ENCODE measurements at places on chromosomes 1 and 21. TPM values are rescaled to one million over a fixed set of nuclear protein-coding genes. Genes with fewer than 3 reads are reported as not detected.
A peak's percentile ranks its signal among the peaks of the same experiment; 100 is the strongest.

The NUP210L gene
- not detected for total RNA-seq

The DISC1 gene
- total RNA-seq = 14.0 TPM

The KLHL17 gene
- 20.7 TPM for total RNA-seq

The SFN gene
- total RNA-seq = 1.4 TPM

The HPCAL4 gene
- total RNA-seq = 46.6 TPM

DNA sequence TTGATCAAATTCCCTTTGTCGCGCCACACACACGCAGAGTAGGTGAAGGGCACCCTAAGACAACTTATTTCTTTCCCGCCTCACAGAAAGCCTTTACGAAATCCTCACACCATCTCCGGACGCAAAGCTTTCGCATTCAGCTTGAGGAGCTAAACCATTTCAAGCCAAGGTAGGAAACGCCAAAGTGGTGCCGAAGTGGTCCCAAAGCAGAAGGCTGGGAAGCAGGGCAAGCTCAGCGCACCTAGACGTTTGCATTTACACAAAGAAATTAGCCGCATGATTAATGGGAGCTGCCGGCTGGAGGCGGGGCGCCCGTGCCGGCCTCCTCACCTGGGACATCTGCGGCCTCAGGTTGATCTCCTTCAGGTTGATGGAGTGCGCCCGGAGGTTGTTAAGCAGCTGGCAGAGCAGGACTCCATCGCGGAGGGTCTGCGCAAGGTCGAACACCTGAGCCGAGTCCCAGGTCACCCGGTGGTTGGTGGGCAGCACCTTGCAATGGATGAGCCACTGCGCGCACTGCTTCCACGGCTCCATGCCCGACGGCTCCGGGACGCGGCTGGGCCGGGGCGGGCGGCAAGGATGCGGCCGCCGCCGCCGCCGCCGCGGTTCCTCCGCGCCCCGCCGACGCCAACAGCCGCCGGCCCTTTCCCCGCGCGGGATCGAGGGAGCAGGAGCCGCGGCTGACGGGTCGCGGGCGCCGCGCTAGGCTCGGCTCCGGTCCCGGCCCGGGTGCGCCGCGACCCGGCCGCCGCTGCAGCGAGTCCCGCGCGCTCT, 457 bp downstream of the VAV3 start:
- no peaks in the 10 kb centered on the region for H3K27me3 ChIP-seq
- H3K4me1 ChIP-seq = peaks cover 11% of the 10 kb centered on the region
- peak overlapping the region; percentile 87 for H3K4me3 ChIP-seq
- no peak for DNase-seq
- H3K27ac ChIP-seq = peak overlapping the region; percentile 67

DNA sequence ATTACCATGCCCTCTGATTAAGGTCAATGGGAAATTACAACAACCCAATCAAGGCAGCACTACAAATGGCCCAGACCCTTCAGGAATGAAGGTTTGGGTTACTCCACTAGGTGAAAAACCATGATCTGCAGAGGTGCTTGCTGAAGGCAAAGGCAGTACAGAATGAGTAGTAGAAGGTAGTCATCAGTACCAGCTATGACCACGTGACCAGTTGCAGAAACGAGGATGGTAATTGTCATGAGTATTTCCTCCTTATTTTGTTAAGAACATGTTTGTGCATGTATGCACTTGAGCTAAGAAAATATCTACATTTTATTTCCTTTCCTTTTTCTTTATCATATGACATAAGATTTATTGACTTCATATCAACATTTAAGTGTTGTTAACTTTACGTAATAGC, 607.1 kb downstream of the KCNT2 start:
- no peaks in the 10 kb centered on the region for H3K4me1 ChIP-seq
- no peaks in the 10 kb centered on the region for H3K27me3 ChIP-seq
- no peaks in the 10 kb centered on the region for H3K36me3 ChIP-seq
- H3K4me3 ChIP-seq = no peak overlapping the region
- DNase-seq = no peak

DNA sequence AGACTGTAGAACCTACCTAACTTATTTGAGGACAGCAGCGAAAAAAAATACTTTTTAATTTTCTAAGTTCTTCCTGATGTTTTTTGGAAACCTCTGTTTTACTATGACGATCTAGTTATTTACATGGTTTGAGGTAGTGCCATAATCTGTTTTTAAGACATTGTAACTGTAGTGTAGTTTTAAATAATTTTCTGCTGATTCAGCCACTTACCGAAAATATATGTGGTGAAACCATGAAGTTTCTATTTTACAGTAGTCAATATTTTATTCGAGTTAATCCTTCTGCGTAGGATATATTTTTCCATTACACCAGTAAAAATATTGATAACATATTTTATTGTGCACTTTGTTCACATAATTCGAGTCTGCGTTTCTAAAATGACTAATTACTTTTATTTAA, 121.7 kb upstream of the RRP15 start:
- H3K4me3 ChIP-seq = no peak overlapping the region
- DNase-seq = no peak
- peaks cover 6% of the 10 kb centered on the region for H3K4me1 ChIP-seq

DNA sequence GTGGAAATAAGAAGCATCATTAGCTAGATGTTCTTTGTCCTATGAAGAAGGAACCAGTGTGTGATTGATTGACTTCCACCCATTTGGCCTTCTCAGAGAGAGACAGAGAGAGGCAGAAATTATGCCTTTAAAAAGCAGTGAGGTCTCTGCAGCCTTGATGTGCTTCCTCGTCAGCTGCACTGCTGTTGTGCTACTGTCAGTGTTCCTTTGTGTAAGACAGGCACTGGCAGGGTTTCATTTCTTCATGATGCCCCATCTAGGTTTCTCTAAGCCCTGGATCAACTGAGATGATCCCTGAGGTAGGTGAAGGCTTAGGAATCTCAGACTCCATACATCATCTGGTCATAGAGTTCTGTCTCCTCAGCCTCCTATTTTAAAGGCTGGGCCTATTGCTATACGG, 34.9 kb downstream of the GPR3 start:
- no peak for DNase-seq
- H3K27me3 ChIP-seq = no peaks in the 10 kb centered on the region
- peaks cover 23% of the 10 kb centered on the region for H3K4me1 ChIP-seq
- no peaks in the 10 kb centered on the region for H3K36me3 ChIP-seq
- peak overlapping the region; percentile 74 for H3K27ac ChIP-seq

DNA sequence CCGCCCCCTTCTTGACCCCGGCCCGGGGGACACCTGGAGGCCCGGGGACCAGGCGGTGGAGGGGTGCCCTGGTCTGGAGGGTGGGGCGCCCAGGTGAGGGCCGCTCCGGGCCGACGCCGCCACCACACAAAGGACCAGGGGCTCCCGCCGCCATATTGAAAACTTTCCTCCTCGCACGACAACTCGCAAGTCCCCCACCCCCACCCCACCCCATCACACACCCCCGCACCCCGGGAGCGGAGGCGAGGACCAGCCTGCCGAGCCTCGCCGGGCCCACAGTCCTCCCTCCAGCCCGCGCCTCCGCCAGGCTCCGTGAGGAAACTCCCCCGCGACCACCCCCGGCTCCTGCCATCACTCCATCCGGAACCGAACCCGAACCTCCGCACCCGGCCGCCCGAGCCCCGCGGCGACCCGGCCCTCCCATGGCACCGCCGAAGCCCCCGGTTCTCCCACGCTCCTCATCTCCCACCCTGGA, 733 bp downstream of the KDM5B start:
- peaks cover 24% of the 10 kb centered on the region for H3K4me1 ChIP-seq
- DNase-seq = peak; percentile 34
- H3K27ac ChIP-seq = peak overlapping the region; percentile 72
- no peaks in the 10 kb centered on the region for H3K36me3 ChIP-seq
- no peaks in the 10 kb centered on the region for H3K27me3 ChIP-seq

- DNase-seq = no peak
- H3K36me3 ChIP-seq = no peaks in the 10 kb centered on the region
- H3K27ac ChIP-seq = no peak overlapping the region
- H3K4me3 ChIP-seq = no peak overlapping the region
- no peaks in the 10 kb centered on the region for H3K4me1 ChIP-seq
- no peaks in the 10 kb centered on the region for H3K27me3 ChIP-seq
Observed at GRCh38 chr1:177744906-177745305, 225.0 kb downstream of the SEC16B start.

- H3K36me3 ChIP-seq = no peaks in the 10 kb centered on the region
- no peak overlapping the region for H3K4me3 ChIP-seq
- no peaks in the 10 kb centered on the region for H3K4me1 ChIP-seq
- no peaks in the 10 kb centered on the region for H3K27me3 ChIP-seq
- no peak overlapping the region for H3K27ac ChIP-seq
- no peak for DNase-seq
Observed at GRCh38 chr1:213303286-213303685, 252.2 kb downstream of the RPS6KC1 start.

GRCh38 chr1:46379996-46380395, 14.1 kb upstream of the FAAH start:
- no peak for DNase-seq
- H3K4me1 ChIP-seq = no peaks in the 10 kb centered on the region
- no peaks in the 10 kb centered on the region for H3K27me3 ChIP-seq
- H3K4me3 ChIP-seq = no peak overlapping the region
